ENCODE measurements at places on chromosomes 6 and 20.

DNA sequence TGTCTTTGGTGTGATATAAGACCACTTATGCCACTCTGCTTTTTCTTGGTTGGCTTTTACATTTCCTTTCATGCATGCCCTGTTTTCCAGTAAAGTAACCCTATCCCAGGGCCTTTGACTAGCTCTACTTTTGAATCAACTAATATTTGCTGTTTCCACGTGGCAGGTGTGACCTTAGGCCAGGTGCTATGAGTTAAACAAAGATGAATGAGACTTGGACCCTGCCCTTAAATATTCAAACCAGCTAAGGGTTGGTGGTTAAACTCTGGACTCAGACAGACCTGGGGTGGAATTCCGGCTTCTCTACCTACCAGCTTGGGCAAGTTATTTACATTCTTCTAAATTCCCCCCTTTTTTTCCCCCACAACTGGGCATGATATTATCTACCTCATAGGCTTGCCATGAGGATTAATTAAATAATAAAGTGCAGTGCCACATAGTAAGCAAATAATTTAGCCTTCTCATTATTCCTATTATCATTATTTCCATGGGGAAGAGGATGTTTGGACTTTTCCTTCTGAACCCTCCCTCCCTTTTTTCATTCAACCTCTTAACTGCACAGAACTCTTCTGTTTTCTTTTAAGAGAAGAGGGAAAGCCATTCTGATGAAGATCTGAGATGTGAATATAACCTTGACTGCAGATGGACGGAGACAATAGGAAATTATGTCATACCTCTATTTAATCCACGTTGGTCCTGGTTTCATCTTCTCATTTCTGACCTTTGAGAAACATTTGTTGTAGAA, 143.6 kb upstream of the TNFAIP3 start:
- no peak for DNase-seq

GRCh38 chr20:5080384-5080877, 39.3 kb downstream of the PCNA start:
- no peak for DNase-seq

DNA sequence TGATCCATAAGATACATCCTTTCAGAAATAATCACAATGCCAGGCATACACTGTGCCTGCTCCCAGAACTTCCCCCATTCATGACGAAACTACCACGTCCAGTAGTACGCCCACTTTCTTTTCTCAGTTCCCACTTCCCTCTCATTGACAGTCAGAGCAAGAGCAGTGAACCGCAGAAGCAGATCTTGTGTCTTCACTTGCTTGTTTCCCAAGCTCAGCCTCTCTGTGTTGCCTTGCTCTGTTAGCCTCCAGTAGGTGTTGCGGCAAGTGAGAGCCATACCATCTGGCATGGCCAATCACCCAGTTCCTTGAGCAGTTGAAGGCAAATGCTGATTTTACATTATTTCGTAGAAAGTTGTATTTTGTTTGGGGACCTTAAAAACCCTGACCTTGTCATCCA, 11.7 kb downstream of the UST start:
- DNase-seq = no peak

GRCh38 chr6:6723921-6724538, 135.5 kb downstream of the LY86 start:
- no peak for DNase-seq

- DNase-seq = no peak
Observed at GRCh38 chr6:47724300-47724699, 25.9 kb downstream of the ADGRF4 start.

DNA sequence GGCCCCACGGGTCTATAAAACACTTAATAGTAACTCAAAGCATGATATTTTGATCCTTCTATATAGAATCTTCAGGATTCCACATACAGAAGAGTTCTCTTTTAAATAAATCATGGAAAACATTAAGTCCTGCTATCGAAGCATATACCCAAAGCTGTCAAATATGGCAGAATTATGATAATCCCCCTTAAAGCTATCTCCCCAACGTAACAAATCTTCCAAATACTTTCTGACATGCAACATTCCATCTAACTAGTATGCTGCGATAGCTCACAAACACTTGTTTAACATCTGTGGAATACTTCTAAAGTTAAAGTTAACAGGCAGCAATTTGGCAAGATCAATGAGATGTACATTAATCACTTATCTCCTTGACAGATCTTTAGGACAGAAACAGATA, 371.0 kb upstream of the RUNX2 start:
- DNase-seq = no peak

DNA sequence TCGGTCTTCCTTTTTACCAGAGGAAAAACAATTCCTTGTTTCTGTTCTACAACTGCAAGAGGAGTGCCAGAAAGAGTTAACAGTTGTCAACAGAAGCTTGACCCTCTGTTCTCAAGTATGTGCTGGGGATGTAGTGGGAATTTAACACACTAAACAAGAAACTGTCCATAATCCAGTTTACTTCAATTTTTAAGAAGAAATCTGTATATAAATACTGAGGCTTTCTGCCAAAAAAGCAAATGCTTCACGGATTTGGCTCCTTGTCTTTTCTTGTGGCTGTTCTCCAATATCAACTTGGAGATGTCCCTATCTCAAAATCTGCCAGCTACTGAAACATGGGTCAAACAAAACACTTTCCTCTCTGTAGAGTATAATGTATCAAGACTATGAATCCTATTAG, 26.8 kb downstream of the REV3L start:
- DNase-seq = no peak

DNA sequence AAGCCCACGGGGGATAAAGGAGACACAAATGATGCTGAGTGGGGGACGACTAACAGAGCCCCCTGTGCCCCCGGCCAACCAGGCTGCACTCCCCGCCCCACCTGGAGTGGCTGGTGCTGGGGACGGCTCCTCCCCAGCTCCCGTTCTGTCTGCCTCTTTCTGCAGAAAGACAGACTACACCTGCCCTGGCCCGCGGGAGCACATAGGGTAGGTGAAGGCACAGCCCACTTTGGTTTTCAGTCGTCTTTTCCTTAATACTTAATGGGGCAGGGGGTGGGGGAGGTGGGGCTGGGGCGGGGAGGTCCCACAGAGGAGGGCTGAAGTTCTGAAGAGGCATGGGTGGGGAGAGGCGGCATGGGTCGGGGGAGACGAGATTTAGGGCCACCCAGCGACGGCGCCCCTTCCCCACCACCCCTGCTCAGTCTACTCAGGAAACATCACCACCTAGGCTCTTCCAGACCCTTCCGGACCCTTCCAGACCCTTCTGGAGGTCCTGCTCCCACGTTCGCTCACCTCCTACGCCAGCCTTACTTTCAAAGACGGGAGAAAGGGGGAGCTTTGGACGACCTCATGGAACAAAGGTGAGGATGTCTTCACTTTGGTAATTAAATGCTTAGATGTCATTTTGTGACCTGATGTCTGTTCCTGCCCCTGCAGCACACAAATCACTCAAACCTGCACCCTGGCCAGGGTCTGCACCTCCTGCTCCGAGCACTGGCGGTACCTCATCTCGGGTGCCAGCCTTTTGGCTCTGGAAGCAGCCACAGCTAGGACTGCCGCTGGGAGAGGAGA, 21.2 kb upstream of the FRMD1 start:
- DNase-seq = no peak

GRCh38 chr6:12761376-12762115, 45.0 kb downstream of the PHACTR1 start:
- DNase-seq = no peak

- no peak for DNase-seq
Observed at GRCh38 chr6:131210469-131210868, 75.2 kb downstream of the AKAP7 start.

- DNase-seq = no peak
Observed at GRCh38 chr20:43529051-43529450, 21.6 kb downstream of the L3MBTL1 start.

DNA sequence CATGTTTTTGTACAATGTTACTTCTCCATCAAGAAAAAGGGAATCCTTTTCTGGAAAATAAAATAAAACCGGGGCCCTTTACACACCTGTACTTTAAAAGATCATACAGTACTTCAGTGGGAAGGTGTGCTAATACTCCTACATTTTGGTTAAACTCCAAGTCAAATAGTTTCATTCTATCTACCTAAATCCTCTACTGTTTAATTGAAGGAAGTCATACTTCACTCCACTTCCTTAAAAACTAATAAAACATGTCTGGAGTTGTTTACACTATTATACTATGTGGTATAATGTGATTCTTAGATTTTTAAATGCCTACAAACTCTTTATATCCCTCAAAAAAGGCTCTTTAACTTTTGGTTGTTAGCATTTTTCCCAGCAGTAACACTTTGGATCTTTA, 18.6 kb upstream of the HBS1L start:
- no peak for DNase-seq

DNA sequence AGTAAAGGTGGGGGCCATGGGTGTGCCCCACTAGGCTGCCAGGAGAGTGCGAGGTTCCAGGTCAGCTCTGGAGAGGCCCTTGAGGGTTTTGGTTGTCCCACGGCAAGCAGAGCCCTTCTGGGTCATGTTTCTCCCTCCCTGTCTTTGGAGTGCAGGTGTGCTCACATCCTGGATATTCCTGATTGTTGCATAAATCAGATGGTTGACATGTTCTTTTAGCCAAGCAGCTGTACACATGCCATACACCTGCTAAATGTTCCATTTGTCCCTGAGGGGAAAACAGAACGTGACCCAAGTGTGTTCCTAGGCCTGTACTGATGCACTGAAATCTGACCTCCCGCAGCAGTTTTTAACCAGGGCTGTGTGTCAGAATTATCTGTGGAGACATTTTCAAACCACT, 77.5 kb upstream of the BEND3 start:
- no peak for DNase-seq

DNA sequence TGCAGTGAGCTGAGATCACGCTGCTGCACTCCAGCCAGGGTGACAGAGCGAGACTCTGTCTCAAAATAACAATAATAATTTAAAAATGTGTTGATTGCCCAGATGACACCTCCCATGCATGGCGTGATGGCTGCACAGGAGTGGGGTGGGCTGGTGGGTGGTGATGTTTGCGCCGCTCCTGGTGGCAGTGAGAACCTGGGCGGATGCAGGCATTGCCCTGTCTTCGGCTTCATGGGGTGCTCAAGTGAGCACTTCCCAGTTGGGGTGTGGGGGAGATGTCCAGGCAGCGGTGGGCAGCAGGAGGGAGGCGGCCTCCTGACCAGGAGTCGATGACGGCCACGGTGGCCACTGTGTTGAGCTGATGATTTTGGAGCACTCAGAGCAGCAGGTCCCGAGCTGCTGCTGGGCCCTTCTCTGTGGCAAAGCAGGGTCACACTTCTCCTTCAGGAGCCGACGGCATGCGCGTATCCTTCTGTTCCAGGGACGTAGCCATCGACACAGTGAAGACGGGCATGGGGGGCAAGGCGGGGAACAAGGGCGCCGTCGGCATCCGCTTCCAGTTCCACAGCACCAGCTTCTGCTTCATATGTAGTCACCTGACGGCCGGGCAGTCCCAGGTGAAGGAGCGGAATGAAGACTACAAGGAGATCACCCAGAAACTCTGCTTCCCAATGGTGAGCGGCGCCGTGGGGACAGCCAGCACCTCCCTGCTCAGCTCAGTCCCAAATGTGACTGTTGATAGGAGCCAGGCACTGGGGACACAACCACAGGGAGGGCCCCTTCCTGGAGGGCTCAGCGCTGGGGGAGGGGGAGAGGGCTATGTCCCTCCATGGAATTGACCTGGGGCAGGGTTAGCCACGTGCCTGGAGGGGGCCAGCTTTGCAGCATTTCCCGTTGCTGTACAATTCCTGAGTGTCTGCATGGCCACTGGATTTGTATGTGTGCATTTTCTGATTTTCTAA, 89.7 kb downstream of the SYNJ2 start:
- no peak for DNase-seq

GRCh38 chr6:35141007-35141655, at the start of gene TCP11:
TSS of gene TCP11 (minus strand) at chr6:35141339. CDS start at chr6:35140870, 469 bp downstream.
- DNase-seq = no peak

DNA sequence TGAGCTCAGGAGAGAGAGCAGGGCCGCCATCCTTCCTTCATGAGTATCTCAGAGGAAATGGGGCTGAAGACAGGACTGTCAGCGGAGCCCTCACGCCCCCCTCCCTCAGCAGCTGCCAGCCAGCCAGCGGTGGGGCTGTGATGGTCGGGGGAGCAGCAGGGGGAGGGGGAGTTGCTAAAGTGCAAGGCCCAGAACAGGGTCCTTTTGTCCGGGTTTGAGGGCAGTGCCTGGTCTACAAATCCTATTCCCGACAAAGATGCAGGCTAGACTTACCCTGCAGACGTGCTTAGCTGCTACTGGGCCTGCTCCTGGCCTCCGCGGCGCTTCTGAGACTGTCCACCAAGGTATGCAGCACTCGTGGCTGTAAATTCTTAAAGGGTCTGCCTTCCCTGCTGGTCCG, 593.4 kb upstream of the CDH4 start:
- no peak for DNase-seq

DNA sequence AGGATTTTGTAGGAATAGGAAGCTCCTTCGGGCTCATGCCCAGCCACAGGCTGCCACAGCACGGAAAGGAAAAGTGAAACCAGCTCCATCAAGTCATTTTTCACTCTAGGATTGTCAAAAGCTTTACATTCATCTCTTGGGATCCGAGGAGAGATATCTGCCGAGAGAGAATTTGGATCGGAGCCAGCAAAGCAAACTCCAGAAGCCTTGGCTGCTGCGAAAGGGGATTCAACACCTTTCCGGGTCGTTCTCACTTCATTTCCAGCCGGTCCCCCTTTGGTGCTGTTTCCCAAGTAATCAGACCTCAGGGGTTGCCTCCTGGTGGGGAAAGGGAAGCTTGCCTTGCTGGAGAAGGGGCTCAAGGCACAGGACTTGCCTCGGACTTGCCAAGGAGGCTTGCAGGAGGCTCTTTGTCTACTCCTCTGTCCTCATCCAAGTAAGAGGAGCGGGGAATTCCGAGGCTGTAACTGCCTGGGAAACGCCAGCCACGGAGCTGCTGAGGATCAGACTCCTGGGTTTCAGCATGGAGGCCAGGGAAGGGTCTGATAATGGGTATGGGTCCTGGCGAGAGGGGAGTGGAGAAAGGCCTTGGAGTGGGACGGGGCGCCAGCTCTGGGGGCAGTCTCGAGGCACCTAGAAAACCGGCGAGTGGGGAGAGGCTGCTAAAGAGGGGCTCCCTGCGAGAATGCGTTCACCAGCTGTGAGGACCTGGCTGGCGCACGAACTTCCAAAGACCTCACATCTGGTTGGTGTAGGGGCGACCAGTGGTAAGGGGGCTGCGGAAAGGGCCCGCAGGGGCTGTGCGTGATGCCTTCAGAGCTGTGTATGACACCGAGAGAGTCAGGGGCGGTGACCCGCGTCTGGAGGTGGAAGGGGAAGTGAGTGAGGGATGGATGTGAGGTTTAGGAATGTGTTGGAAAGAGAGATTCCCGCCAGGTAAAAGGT, 702 bp downstream of the ETV7 start:
- DNase-seq = no peak

GRCh38 chr6:73566954-73567591, 46.2 kb upstream of the EEF1A1 start:
- DNase-seq = no peak
